ENCODE measurements at places on chromosomes 2 and 18.

DNA sequence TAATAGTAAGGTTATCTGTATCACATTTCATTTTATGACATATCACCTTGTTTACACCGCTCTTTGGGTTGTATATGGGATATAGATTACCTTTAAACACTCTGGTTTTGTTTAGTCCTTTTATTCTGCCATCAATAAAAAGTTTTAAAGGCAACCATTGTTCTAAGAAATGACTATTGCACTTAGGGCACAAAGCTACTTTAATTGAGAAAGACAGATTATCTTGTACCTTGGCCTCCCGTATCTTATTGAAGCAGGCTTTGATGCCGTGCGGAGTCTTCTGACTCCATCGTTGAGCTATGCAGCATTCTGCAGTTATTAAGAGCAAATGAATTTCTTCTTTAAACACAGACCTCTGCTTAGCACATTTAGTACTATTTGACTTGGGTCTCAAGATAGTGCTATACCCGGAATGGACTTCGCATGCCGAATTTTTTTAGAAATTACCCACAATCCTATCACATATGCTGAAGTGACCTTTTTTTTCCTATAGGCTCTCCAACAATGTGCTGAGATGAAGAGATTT, 16.7 kb downstream of the PKDCC start:
- no peak for DNase-seq

DNA sequence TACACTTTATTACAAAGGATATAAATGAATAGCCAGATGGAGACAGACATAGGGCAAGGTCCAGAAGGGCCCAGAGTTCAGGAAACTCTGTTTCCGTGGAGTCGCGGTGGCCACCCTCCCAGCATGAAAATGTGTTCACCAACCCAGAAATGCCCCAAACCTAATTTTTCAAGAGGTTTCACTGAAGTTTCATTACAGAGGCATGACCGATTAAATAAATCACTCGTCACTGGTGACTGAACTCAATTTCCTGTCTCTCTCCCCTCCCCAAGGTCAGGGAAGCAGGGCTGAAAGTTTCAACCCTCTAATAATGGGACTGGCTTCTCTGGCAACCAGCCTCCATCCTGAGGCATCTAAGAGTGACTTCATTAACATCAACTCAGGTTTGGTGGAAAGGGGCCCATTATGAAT, 22.4 kb downstream of the USP40 start:
- DNase-seq: no peak

DNA sequence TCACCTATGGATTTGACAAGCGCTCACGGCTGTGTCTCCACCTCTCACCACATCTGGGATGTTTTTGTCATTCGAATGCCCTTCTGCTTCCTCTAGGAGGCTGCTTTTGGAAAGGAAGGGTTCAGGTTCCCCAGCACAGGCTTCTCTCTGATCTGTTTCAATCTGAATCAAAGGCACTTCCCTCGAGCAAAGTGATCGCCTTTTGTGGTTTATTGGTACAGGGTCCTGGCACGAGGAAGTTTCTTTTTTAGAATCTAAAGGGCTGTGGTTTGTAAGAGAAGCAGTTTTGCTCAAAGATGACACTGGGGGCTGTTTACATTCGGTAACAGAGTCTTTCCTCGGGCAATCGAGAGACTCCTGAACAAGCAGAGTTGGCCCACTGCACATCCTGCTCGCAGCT, 145.0 kb downstream of the DAW1 start:
- no peak for DNase-seq

DNA sequence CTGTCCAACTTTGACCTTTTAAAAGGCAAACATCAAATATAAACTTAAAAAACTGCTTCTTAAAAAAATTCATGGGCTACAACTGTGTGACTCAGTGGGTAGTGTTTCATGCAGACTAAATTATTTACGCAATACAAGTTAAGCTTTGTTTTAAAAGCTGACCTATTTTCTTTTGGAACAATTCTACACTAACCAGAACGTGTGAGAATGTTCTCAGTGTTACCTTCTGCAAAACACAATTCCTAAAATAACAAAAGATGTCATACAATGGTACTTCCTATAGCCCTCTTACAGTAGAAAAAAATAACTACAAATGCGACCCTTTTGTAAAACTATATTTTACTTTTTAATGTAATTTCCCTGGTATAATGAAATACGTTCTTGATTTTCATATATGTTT, 793.8 kb upstream of the FSHR start:
- no peak for DNase-seq

DNA sequence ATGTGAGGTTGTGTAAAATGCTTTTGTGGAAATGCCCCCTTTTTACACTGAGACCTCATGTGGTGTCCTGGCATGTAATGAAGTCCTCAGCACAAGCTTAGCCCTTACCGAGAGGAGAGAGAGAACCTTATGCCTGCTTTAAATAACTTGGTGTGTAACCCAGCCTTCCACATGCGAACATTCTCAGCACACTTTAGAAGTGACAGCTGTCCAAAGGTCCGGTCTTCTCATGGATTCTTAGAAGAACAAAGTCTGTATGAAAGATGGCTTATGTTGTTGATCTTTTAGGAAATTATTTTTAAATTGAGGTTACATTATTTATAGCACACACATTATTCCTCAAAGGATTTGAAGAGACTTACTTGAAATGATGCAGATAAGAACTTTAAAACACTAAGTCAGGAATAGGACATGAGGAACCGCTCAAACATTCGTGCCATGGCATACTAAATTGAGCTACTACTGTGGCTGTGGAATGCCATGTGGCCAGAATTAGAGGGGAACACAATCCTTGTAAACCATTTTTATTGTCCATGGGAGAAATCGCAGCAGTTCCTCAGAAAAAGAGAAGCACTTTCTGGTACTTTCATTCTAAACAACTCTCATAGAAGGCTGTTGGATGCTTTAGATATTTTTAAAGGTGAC, 79.6 kb downstream of the WDSUB1 start:
- no peak for DNase-seq

GRCh38 chr2:126655500-126656430, at the start of gene GYPC:
Gene GYPC, plus strand, starts transcription at chr2:126656158. Its CDS starts 106 bp downstream, at chr2:126656264.
- DNase-seq: no peak

- no peak for DNase-seq
Observed at GRCh38 chr2:19473350-19473749, 114.9 kb upstream of the OSR1 start.

- DNase-seq: no peak
Observed at GRCh38 chr18:57811477-57812125, 8.5 kb upstream of the ATP8B1 start.

GRCh38 chr2:132515010-132515409, 98.4 kb downstream of the GPR39 start:
- DNase-seq: no peak

DNA sequence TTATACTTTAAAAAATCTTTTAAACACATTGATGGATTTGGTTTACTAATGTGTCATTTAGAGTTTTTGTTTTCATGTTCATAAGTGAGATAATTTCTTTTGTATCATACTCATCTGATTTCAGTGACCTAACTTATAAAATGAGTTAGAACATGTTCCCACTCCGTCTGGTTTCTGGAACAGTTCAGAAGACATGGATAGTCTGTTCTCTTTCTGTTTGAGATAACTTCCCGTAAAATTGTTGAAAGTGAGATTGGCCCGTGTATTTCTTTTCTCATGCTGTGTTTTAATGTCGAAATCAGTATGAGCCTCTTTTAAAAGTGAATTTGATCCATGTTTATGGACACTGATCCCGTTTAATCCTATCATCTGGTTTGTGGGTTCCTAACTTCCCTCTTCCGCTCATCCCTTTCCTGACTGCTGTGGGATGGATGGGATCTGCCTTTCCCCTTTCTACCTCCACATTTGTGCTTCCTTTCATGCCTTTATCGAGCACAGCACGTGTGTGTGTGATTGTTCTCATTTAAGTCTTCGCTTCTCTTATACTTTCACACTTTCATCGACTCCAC, 78.9 kb downstream of the COPS8 start:
- no peak for DNase-seq

DNA sequence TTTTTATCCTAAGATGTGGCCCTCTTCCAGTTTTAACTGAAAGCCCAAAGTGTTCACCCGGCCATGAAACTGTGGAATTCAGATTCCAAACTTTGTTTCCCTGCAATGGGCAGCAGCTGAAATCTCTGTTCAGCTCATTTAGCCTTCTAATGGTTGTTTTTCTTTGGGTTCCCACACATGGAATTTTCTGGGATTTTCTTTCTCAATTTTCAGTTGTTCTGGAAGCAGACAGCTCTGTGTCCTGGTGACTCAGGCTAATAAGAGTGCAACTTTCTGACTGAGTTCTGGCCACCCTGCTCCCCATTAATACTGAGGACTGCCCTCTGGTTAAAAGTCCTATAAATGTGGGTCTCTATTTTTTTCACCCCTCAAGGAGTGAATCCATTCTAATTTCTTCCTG, 78.5 kb downstream of the PMS1 start:
- DNase-seq: no peak

DNA sequence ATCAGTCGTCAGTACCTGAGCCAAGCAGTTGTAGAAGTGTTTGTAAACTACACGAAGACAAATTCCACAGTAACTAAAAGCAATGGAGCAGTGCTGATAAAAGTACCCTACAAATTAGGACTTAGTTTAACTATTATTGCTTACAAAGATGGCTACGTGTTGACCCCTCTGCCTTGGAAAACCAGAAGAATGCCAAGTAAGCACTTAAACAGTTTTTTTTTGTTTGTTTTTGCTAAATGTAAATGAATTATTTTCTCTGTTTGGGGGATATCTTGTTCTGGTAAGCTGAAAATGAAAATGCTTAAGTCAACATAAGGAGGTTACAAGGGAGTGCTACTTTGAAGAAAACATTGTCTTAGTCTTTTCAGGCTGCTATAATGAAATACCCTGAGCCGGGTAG, 46.4 kb downstream of the FAM171B start:
- DNase-seq: no peak

DNA sequence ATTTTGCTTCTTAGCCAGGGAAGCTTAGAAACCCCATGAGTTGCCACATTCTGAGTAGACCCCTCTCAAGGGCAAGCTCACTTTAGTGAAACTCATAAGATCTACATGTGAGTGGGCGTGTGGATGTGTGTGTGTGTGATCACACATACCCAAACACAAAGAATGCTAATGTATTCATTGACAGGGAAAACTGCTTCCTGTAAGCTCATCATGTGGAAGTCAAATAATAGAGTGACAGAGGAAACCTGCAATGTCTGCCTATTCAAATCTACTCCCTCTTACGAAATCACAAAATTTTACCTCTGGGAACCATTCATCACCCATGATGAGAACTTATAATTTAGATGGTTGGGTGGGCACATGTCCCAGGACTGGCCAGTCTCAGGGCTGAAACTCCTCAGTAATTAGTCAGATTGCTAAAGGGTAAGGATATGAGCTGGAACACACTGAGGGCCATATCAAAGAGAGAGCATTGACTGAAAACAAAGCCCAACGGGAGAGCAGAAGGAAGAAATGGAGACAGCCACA, 94.5 kb upstream of the CCDC150 start:
- DNase-seq: no peak

DNA sequence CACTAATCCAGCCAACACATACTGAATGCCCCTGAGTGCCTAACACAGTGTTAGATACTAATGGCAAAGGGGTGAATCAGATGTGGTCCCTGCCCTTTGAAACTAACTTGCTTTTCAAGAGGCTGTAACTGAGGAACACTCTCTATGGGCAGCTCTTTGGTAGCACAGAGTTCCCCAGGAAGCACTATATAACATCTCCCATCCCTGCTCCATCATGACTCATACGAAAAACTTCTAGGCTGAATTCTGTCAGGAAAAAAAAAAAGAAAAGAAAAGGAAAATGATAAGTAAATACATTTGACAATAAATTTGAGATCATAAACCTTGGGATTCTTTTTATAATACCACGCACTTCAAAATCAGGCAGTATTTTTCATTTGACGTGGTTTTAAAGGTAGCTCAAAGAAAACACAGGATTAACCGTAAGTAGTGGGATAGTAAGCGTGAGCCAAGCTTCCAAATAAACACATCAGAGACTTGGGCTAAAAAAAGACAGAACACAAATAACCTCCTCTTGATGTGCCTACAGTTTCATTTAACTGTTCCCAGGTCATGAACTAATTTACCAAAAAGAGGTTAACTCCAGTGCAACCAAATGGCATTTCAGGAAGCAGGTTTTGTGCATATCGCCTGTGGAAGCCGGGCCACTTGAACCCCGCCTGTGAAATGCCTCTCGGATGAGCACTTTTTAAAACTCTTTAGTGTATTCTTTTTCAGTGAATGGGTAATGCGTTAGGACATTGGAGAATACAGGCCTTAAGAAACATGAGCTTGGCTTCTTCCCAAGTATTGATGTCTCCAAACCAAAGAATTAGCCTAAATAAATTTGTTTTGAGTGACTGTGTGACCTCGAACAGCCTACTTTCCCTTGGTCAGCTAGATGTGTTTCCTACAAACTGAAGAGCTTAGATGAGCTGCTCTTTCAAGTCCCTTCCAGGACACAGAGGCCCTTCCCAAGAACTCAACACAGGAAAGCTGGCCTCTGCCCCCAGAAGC, 42.0 kb downstream of the RDH14 start:
- no peak for DNase-seq

GRCh38 chr2:176094349-176094748, 1.8 kb downstream of the HOXD13 start:
- DNase-seq: no peak

Data from SK-N-SH (cell line).